ENCODE measurements at places on chromosomes 6 and 20.
A peak's percentile ranks its signal among the peaks of the same experiment; 100 is the strongest.

DNA sequence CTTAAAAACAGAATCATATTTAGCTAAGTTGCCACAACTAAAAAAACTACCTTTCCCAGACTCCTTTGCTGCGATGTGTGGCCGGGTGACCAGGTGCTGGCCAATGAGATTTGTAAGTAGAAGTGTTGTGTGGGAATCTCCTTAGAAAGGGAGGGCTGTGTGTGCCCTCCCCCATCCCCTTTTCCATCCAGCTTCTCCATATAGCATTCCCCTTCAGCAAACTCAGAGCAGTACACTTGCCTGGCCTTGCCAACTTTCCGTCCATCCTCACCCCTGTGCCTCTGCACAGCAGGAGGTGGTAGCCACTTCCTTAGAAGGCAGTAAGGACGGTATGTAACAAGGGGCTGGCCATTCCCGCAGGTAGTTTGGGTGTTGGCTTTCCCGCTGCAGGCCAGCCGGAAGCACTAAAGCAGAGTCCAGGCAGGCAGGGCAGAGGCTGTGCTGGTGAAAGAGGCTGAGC, 22.3 kb upstream of the KCNK16 start:
- no peak for DNase-seq

DNA sequence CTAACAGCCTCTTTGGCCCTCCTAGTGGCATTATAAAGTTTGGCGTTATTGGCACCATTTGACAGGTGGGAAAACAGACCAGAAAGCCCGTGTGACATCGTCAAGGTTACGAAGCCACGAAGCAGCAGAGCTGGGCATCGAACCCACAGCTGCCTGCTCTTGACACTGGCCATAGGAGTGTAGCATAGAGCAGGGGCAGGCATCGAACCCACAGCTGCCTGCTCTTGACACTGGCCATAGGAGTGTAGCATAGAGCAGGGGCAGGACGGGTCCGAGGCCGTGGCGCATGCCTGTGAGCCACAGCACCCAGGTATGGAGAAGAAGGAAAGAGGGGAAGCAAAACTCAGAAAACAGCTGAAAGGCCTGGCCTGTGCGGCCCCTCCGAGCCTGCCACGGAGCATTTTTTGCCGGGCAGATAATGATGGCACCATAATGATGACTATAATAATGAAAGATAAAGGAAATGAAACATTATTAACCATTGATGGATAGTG, 33.1 kb downstream of the CDH4 start:
- no peak for DNase-seq

DNA sequence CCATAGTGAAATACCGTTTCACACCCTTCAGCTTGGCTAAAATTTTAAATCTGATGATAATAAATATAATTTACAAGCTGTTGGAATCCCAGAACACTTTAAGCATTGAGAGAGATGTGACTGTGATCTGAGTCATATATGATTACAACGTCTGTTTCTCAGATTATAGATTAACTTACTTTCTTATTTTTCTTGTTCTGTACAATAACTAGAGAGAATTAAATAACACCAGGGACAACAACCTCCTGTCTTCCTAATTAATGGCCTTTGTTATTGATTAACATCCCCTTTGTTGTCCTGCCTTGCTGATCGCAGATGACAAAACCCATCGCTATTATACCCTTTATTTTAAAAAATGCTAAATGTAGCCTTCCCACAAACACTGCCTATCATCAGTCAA, 87.8 kb upstream of the EZR start:
- DNase-seq, result no peak

DNA sequence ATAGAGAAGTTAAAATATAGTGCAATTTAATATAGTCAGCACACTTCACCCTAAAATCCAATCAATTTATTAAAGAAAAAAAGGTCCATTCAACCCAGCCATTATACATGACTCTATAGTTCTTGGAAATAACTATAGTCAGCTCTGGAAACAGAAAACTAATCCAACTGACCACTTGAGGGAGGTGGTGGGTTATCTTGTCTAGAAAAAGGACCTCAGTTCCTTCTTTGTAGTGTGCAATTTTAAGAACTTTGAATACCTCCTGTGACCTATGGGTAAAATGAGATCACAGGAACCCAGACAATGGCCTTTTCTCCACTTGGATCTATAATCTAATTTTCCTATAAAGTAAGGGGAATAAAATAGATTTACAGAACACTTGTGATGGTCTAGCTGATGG, 163.6 kb upstream of the CENPW start:
- DNase-seq, result no peak

- no peak for DNase-seq
Measured at GRCh38 chr6:141173529-141173928, 959.2 kb upstream of the GJE1 start.

- no peak for DNase-seq
Measured at GRCh38 chr20:12229891-12230290, 312.2 kb downstream of the BTBD3 start.

GRCh38 chr6:101847690-101848089, 454.2 kb downstream of the GRIK2 start:
- DNase-seq, result no peak

GRCh38 chr6:56953597-56954402, 1.1 kb upstream of the BEND6 start:
- no peak for DNase-seq

GRCh38 chr6:88167352-88167937, 1.3 kb upstream of the CNR1 start:
- DNase-seq, result no peak

- DNase-seq, result no peak
Measured at GRCh38 chr6:24988562-24988961, 52.8 kb upstream of the RIPOR2 start.

- no peak for DNase-seq
Measured at GRCh38 chr6:14966096-14966905, 279.6 kb upstream of the JARID2 start.

DNA sequence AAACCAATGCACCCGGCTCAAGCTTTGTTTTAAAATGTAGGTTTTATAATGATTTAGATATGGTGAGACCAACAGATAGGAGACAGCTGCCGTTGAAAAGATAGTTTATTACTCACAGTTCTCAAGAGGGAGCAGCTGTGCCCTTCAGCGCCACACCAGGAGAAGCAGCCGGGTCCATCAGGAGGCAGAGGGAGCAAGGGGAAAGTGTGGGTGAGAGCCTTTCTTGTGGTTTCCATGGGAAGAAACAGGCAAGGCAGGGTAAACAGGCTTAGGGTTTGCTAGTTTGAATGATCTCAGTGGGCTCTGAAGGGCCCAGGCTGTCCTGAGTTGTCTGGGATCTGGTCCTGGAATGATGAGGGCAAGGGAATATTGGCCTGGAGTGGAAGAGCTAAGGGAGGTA, 117.7 kb upstream of the PLCB4 start:
- DNase-seq, result no peak

GRCh38 chr6:137171824-137172733, 1.4 kb downstream of the IL22RA2 start:
- DNase-seq, result no peak

- no peak for DNase-seq
Measured at GRCh38 chr6:156150391-156150790, 626.8 kb upstream of the ARID1B start.

GRCh38 chr20:4625687-4626086, 96.0 kb upstream of the PRND start:
- DNase-seq, result no peak

- no peak for DNase-seq
Measured at GRCh38 chr6:4545893-4546292, 230.3 kb upstream of the CDYL start.

DNA sequence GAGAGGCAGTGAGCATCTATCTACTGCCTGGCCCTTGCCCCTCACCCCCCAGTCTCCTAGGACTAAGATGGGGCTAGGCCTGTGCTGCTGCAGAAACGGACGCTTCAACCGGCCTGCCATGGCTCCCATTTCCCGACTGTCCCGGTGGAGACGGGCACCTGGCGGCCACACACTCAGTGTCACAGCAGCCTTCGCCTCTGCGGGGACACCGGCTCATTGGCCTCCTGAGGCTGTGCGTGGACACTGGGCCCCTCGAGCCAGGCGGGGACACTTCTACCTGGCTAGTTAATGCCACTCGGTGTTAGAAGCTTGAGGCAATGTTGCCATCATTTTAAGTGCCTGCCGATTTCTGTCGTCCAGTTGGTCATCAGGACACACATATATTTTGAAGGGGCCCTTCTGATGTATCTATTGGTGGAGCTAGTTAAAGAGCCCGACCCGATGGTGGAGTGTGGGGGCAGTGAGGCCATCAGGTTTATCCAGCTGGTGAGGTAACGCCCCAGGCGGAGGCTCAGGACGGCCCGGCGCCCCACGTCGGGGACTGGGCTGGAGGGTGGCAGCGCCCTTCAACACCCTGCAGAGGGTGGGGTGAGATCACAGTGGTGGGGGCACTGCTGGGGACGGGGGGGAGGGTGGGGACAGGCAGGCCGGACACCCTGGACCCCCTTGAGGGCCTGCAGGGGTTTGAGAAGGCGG, 58.9 kb upstream of the GATA5 start:
- DNase-seq, result no peak

DNA sequence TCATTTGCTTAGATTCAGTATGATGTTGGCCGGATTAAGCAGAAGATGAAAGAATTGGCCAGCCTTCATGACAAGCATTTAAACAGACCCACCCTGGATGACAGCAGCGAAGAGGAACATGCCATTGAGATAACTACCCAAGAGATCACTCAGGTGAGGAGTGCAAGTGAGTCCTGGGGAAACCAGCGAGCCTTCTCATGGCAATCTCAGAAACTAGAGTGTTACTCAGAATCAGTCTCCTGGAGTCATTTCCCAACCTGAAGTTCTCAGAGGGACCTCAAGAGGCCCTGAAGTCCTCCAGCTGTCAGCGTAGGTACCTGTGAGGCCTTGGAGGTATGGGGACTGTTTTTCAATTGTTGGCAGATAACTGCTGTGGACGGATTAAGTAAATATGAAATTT, 16.9 kb downstream of the STX16 start:
- DNase-seq, result no peak

DNA sequence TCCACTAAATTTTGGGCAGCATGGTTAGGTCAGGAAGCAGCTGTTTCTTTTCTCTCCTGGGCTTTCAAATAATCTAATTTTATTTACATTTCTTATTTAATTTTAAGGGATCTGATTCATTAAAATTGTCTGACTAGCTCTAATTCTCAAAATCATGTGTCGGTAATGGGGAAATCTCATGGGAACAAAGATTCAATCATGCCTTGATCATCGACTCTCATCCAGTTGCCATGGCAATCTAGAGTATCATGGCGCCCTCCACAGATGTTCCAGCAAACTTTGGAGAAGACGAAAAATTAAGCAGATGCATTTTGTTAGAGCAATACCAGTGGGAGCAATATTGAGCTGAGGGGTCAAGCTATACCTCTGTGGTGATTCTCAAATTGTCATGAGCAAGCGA, 358.0 kb upstream of the CDH4 start:
- DNase-seq, result no peak

DNA sequence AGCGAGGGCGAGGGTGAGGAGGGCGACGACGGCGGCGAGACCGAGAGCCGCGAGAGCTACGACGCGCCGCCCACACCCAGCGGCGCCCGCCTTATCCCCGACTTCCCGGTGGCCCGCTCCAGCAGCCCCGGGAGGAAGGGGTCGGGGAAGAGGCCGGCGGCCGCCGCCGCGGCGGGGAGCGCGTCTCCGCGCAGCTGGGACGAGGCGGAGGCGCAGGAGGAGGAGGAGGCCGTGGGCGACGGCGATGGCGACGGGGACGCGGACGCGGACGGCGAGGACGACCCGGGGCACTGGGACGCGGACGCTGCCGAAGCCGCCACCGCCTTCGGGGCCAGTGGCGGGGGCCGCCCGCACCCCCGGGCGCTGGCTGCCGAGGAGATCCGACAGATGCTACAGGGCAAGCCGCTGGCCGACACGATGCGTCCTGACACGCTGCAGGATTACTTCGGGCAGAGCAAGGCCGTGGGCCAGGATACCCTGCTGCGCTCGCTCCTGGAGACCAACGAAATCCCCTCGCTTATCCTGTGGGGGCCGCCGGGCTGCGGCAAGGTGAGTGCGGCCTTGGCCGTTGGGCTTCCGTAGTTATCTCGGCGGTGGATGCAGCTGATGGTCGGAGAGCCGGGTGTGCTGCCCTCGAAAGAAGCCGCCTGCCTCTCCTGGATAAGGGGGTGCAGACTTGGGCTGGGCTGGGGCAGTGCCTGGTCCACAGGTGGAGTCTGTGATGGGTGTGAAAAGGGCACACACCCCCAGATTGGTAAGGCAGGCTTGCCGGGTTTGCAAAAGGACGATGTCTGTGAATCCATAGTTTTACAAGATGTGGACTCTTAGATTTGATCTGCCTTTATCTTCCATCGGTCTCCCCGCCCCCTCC, 938 bp downstream of the WRNIP1 start:
- peak; percentile 45 for DNase-seq

DNA sequence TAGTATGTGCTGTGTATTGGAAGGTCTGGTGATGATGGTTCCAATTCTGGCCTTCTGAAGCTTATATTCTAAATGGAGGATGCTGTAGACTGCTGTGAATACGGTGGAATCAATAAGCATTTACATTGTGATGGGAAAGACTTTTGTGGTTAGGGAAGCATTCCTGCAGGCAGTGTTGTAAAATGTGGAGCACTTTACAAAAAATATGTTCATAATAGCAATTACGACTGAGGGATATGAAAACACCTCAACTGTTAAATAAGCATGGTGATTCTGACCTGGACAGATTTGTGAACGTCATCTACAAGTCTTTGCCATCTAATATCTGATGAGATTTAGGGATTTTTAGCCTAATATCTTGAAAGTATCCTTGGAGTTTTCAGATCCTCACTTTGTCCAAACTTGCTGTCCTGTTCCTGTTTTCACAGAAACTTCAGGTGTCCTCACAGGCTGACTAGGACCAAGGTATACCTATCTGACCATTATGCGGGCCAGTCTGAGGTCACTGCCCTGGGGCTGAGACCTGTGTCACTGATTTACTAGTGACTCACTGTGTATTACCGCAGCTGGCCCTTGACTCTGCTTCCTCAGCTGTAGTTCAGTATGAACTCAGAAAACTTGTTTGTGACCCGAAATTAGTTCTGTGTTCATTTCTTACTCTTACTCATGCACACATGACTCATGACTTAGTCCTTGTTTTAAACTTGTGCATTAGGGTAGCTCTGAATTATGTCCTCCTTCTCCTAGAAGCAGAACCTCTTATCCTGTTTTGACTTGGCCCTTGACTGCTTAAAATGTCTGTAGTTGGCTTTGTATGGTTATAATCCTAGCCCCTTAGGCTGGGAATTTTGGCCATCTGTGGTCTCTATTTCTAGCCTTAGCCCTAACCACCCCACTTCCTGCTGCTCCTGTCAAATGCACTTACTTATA, 343.0 kb downstream of the CDKAL1 start:
- no peak for DNase-seq

GRCh38 chr20:31842471-31843157, 2.8 kb downstream of the FOXS1 start:
- DNase-seq, result no peak

DNA sequence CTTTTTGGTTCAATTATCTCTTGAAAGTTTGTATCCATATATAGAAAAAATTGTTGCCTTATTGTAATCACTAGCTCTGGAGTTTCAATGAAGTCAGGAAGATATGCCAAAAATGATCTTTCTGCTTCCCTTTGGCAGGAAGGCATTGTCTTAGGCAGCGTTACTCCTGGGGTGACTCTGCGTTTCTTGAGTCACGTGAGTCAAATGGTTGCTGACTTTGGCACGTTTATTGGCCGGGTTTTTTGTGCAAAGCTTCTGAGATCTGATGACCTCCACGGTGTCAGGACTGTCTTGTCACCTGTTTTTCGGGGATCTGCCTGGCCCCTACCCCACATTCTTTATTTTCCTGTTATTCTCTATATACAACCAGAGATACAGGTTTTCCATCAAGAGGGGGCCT, 10.4 kb downstream of the PHACTR3 start:
- DNase-seq, result no peak

All from DND-41 (cell line).